ENCODE measurements at places on chromosomes 7 and 10. TPM values are rescaled to one million over a fixed set of nuclear protein-coding genes. Genes with fewer than 3 reads are reported as not detected.

The JAZF1 gene
- total RNA-seq = not detected

DNA sequence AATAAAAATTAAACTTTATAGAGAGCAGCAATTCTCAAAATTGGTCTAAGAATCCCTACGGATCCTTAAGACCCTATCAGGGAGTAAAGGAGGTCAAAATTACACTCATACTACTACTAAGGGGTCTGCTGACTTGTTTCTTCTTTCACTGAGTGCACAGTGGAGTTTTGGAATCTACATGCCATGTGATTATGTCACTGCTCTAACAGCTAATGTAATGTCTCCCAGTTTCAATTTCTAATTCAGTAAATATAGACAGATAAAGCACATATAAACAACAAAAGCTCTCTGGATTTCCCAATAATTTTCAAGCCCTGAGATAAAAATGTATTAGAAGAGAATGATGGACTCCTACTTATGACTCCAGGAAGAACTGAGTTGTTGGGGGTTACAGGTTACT, 74.6 kb downstream of the WAPL start:
- no peak overlapping the region for H3K4me3 ChIP-seq
- DNase-seq = no peak
- no peaks in the 10 kb centered on the region for H3K27me3 ChIP-seq
- peaks cover 57% of the 10 kb centered on the region for H3K4me1 ChIP-seq
- no peak overlapping the region for H3K27ac ChIP-seq

The KLF14 gene
- not detected for total RNA-seq

- H3K27ac ChIP-seq = no peak overlapping the region
- H3K27me3 ChIP-seq = no peaks in the 10 kb centered on the region
- DNase-seq = no peak
- no peaks in the 10 kb centered on the region for H3K36me3 ChIP-seq
- no peak overlapping the region for H3K4me3 ChIP-seq
Measured at GRCh38 chr7:12102126-12102525, 109.0 kb upstream of the TMEM106B start.

- no peaks in the 10 kb centered on the region for H3K36me3 ChIP-seq
- no peak for DNase-seq
- H3K27ac ChIP-seq = no peak overlapping the region
- H3K4me1 ChIP-seq = no peaks in the 10 kb centered on the region
Measured at GRCh38 chr7:31445686-31446355, 68.1 kb upstream of the ITPRID1 start.

GRCh38 chr10:76544789-76545188, 1092.8 kb downstream of the KCNMA1 start:
- no peak overlapping the region for H3K4me3 ChIP-seq
- no peak for DNase-seq
- H3K36me3 ChIP-seq = no peaks in the 10 kb centered on the region
- no peak overlapping the region for H3K27ac ChIP-seq
- no peaks in the 10 kb centered on the region for H3K4me1 ChIP-seq
- H3K27me3 ChIP-seq = no peaks in the 10 kb centered on the region

The PKD2L1 gene
- total RNA-seq = 0.31 TPM
